A172 (cell line): ENCODE measurements at places on chromosomes 13 and 19. TPM values are rescaled to one million over a fixed set of nuclear protein-coding genes. Genes with fewer than 3 reads are reported as not detected.
A peak's percentile ranks its signal among the peaks of the same experiment; 100 is the strongest.

Gene FCAR
- total RNA-seq, result not detected in 2 replicates

DNA sequence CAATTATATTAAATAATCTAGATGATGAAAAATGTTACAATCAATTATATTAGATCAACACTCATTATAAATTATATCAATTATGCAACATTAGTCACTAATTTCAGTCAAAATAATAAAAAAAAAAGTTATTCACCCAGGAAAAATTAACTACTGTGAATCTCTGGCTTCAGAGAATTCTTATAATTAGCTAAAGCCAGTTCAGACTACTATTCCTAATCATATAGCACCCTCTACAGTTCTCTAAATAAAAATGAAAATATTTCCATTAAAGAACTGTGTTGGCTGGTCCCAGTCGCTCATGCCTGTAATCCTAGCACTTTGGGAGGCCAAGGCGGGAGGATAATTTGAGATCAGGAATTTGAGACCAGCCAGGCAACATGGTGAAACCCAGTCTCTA lies 33.0 kb downstream of the XPO4 start:
- no peak for DNase-seq

GRCh38 chr13:107807306-107808073 lies 407.8 kb downstream of the LIG4 start:
- DNase-seq, result no peak

Gene TRPC4
- total RNA-seq, result 0.26 and 0.46 TPM in 2 replicates

GRCh38 chr13:105969761-105970160 lies 565.7 kb downstream of the EFNB2 start:
- peak; percentile 58 for DNase-seq

Gene ZNF112
- total RNA-seq, result 8.3 and 9.5 TPM in 2 replicates

Gene CRX
- not detected in 2 replicates for total RNA-seq

DNA sequence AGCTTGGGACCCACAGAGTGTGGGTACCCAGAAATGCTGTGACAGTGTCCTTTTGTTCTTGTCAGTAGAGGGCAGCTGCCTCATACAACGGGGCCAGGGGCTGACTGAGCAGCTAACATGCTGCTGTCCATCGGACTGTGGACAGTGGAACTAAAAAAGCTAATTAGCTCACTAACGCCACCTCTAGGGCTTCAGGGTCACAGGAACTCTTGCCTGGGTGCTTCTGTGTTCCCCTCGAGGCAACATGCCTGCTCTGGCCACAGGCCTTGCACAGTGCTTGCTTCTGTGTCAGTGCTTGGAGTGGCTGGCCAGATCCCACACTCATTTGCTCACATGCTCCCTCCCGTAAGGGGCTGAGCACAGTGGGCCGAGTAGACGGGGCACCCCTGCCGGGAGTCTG lies 377.0 kb downstream of the OLFM4 start:
- DNase-seq, result no peak

DNA sequence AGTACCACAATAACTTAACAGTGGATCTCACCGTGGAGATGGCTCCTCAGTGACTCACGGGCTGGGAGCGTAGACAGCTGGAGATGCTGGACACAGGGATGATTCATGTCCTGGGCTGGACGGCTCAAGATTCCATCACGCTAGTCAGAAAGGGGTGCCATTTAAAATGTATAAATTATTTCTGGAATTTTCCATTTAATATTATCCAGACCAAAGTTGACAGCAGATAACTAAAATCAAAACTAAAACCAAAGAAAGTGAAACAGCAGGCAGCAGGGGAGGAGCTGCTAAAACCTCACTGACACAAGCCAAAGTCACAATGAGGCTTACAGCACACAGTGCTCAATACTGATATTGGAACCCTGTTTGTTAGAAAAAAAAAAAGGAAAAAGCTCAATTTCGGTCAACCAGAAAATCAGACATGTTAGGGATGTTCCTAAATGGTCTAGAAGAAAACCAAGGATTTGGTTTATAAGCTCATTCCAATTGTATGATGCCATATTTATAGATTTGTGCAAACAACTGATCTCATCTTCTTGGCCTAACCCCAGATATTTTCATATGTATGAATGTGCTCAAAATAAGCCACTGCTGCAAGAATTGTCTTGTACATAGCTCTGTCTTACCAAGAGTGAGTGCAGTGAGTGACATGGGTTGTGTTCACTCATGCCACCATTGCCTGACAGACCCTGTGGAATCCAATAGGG lies 111.8 kb downstream of the SACS start:
- peak; percentile 84 for DNase-seq

- DNase-seq, result no peak
Measured at GRCh38 chr19:16613841-16614240, 14.2 kb downstream of the MED26 start.

Gene LACC1
- 3.1 and 7.9 TPM in 2 replicates for total RNA-seq

GRCh38 chr13:50732712-50733111 lies 110.8 kb downstream of the DLEU7 start:
- DNase-seq, result no peak

DNA sequence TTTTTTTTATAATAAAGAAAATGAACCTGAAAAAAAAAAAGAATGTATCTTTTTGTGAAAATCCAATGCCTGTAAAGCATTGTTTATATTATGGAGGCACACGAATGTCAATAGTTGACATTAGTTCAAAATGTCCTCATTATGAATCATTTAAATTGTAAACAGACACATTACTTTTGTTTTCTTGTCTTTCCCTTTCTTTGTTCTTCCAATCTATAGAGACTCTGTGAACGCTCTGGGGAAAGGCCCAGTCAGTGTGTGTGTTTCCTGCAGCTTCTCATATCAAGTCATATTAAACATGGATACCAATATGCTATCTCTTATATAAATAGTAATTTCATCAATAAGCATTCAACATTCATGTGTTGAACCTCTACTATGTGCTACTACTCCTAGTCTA lies 193.1 kb downstream of the KCTD12 start:
- no peak for DNase-seq

- DNase-seq, result peak; percentile 54
Measured at GRCh38 chr19:39237200-39238184, 7.3 kb downstream of the IFNL3 start.

- no peak for DNase-seq
Measured at GRCh38 chr13:112177450-112178288, 110.7 kb downstream of the SOX1 start.

DNA sequence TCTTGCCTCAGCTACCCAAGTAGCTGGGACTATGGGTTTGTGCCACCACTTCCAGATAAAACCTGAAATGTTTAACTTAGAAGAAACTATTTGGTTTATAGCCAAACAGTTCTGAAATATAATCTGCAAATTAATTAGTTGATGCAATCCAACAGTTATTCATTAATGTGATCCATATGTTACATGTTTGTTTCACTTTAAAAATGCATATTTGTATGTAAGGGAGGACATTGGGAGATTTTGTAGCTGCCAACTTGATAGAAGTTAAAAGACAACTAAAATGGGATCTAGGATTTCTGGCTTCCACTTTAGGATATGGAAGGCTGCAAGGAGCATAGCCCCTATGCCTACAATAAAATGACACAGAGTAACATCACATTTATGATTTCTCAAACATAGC lies 532.5 kb upstream of the SLC10A2 start:
- no peak for DNase-seq

DNA sequence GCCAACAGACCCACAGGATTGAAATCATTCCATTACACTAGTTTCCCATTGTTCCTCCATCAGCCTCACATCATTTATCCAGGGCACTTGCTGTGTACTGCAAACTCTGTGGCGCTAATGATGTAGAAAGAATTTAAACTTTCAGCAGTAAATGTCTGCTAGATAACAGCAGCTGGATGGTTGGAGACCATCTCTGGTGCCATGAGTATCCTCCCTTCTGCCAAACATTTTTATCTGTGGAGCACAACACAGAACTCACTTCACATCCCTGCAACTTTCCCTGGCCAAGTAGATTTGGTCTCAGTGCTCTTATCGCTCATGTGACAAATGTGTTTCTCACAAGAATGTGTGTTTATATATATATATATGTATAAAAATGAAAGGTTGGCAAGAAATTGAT lies 481.9 kb downstream of the FGF9 start:
- DNase-seq, result no peak

DNA sequence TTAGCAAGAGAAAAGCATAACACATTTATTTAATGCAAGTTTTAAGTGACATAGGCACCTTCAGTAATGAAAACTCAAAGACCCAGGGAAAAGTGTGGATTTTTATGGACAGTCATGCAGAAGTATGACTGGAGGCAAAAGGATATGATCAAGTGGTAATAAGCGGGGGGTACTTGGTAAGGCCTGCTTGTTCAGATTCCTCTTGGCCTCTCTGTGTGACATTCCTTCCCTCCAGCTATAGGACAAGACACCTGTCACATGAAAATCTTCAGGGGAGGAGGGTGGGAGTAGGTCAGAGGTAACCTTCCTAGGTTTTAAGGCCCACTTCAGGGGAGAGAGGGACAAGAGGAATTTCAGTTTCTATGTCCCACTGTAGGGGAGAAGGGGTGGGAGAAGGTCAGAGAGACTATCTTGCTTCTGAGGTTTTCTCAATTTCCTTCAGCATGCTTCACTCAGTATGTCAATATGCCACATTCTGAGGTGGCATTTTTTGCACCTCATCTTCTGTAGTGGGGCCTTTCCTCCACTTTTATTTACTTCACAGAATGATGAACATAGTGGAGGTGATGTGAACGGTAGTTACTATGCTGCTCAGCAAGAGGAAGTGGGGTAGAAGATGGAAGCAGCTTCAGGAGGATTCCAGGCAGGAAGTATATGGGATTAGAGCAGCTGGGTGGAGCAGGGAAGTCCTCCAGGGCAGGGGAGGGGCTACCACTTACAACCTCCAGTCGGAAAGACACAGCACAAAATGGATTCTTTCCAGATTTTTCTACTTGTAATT lies 73.2 kb upstream of the RFC3 start:
- DNase-seq, result peak; percentile 59

- DNase-seq, result no peak
Measured at GRCh38 chr13:51552027-51552426, 32.2 kb upstream of the WDFY2 start.

GRCh38 chr13:99289674-99290337 lies 17.4 kb downstream of the GPR183 start:
- DNase-seq, result no peak

Gene SERPINE3
- total RNA-seq, result not detected in 2 replicates

DNA sequence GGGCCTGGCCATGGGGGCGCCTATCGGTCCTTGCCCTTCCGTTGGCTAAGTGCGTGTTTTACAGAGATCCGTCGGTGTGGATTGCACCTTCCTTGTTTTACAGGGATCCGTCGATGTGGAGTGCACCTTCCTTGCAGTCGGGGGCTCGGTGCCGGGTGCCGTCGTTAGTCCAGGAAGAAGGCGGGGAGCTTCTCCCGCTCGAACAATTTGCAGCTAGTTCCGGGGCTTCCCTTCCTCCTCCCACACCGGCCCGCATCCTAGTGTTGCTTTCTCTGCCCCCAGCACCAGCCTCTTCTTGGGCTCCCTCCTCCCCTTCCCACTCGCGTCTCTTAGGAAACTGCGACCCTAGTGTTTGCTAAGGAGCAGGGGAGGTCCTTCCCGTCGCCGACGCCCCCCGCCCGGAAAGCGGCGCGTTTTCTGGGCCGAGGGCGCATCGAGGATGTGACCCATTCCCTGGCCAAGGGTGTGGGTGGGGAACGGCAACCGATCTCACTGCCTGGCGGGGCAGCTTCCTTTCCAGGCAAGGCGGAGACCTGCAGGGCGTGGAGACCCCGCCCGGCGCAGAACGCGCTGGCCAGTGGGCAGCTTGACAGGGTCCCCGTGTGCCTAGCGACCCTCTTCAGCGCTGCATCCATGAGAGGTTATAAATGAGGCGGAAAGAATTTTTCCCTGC lies 75.7 kb upstream of the ZNF91 start:
- no peak for DNase-seq

GRCh38 chr13:114074671-114075315 lies 57.6 kb downstream of the RASA3 start:
- no peak for DNase-seq

DNA sequence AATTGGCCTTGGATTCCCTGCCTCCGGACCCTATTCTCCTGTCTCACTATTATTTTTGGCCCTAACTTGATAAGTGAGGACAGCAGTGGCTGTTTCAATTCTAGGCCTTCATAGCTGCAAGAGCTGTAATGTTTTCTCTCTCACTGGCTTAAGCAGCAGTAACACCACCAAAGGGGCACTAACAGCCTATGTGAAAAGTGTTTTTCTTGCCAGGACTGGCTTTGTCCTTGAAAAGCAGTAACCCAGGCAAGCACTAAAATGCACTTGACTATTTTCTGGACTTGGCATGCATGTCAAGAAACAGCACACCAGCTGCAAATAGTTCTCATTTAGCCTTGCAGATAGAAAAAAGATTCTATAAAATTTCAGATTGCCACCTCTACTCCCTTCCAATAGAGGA lies 9.3 kb upstream of the FBXL3 start:
- DNase-seq, result no peak

Gene FSD1
- 43.2 and 61.1 TPM in 2 replicates for total RNA-seq

GRCh38 chr13:98921786-98922185 lies 56.1 kb downstream of the DOCK9 start:
- DNase-seq, result no peak

Gene ZNF177
- 3.3 and 14.8 TPM in 2 replicates for total RNA-seq

GRCh38 chr19:10193790-10194499 lies 808 bp downstream of the DNMT1 start:
- peak; percentile 62 for DNase-seq

Gene LSR
- total RNA-seq, result 0.69 and 1.1 TPM in 2 replicates

- DNase-seq, result no peak
Measured at GRCh38 chr13:35530147-35530546, 53.7 kb upstream of the MAB21L1 start.

DNA sequence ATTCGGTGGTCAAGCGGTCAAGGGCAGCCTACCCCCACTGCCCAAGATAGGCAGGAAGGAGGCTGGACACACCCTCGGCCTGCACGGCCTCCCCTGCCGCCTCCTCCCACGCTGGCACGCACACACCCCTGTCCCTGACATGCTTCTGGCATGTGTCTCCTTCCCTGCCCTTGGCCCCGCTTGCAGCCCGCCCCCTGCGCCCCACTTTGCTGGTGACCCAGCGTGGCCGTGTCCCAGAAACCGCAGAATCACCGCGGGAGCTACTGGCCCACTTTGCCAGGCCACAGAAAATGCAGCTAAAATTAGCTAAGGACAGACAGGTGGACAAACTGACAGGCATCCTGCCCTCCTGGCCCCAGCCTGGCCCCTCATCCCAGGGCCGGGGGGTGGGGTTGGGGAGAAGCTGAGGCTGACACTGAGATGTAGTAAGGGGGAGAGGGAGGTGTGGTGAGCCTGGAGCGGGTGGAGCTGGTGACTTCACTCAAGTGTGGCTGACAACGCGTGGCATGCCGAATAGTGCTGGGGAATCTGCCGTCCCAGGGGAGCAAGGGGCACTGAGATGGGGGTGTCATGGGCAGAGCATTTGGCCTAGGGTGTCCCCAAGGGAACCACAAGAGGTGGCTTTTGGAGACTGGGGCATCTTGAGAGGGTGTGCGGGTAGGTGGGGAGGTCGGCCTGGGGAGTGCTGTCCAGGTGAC lies 2.4 kb downstream of the SHANK1 start:
- no peak for DNase-seq

Gene SAFB2
- total RNA-seq, result 18.5 and 22.4 TPM in 2 replicates

Gene ZNF578
- not detected in 2 replicates for total RNA-seq

- no peak for DNase-seq
Measured at GRCh38 chr13:45141369-45141768, 21.1 kb downstream of the GTF2F2 start.

- no peak for DNase-seq
Measured at GRCh38 chr19:8196271-8196927, 12.8 kb upstream of the CERS4 start.

Gene KCNC3
- total RNA-seq, result 0.22 TPM in 1 of 2 replicates, not detected in the other
